ENCODE measurements at places on chromosomes 16 and 17.

DNA sequence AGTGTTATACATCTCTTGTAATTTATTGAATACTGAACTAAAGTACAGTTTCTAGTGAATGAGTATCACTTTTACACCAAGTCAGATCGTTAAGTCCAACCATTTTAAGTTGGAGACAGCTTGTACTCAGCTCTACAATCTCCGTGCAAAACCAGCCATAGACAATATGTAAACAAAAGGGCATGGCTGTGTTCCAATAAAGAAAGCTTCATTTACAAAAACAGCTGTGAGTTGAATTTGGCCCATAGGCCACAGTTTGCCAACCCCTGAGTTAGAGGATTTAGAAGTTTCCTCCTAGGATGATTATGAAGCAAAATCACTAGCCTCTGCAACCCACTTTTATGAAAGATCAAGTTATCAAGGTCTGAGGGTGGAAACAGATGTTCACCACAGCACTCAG, 105.7 kb upstream of the RCVRN start:
- DNase-seq, result no peak

- DNase-seq, result no peak
Measured at GRCh38 chr17:82767041-82767754, 15.3 kb downstream of the TBCD start.

- DNase-seq, result no peak
Measured at GRCh38 chr16:5560084-5560483, 462.5 kb upstream of the EEF2KMT start.

DNA sequence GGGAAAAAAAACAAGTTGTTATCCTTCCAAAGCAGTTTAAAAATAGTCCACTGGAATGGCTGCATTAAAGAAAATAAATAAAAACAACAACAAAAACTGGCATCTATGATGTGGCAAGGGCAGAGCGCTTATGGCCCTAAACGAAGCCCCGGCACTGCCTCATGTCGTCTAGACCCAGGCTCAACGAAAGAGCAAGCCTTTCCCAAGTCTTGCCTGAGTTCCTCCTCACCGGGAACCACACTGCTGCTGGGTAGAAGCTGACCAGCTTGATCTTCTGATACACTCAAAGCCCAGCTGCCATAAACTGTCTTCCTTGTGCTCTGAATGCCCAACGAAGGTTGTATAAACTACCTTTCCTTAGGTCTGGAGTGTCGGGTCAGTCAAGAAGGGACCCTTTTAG, 37.0 kb downstream of the NDEL1 start:
- DNase-seq, result no peak

DNA sequence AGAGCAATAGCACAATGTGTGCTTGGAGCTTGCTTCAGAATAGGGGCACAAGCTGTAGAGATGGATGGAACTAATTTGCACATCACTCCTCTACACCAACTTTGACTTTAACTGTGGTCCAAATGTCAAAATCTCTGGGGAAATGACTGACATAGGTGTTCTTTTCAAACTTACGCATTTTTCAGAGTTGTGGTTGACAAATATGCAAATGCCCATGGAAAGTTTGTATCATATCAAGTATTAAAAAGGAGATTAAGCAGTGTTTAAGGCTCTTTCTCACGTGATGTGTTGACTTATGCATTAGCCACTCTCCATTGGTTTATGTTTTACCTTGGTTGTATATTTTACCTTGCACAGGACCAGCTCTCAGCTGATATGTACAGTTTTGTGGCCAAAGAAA, 77.1 kb downstream of the ELAC2 start:
- DNase-seq, result no peak

DNA sequence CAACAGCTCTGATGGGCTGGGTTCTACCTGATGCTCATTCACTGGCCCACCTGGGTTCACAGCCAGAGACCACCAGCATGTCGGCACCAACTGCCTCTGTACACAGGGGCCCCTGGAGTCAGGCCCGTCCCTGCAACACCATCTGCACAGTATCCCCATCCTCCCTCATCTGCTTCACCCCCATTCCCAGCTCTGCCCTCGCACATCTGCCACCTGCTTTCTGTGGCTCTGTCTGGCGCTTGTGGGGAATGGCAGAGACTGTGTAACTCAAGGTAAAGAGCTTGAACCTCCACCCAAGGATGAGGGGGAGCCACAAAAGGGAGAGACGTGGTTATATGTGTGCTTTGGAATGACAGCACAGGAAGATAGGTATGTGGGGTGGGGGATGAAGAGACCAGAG, 27.2 kb downstream of the SMPD3 start:
- DNase-seq, result no peak

DNA sequence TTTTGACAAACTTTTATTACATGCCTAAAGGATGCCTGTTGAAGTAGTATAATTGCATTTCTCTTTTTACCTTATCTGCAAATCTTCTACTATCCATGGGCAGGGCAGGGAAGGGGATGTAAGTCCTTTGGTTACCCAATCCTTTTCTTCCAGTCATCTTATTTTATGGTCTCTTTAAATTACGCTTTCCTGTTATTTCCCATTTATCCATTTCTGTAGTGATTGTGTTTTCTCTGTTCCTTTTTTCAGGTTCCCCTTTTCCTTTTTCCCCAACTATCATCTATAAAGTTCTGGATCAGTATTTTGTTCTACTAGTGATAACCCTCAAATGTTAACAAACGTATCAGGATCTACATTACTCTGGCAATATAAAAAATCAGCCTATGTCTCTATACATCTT, 3.3 kb upstream of the ABCA9 start:
- no peak for DNase-seq

DNA sequence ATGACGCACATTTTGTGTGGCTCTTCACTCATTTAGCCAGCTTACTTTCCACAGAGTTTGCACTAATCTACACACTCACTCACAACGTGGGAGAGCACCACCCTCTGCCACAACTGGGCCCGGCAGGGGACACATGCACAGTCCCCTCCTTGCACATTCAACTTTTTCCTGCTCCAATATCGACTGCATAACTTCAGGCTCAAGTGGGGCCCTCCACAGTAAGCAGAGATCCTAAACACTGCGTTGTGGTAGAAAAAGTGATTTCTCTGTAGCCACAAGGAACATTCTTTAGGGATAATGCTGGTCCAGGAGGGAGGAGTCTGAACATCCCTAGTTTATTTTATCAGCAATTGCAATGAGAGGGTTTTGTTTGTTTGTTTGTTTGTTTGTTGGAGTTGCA, 40.0 kb downstream of the MRPS23 start:
- DNase-seq, result no peak
